T-helper 17 cell (primary cell): ENCODE measurements at places on chromosomes 16 and 17.

DNA sequence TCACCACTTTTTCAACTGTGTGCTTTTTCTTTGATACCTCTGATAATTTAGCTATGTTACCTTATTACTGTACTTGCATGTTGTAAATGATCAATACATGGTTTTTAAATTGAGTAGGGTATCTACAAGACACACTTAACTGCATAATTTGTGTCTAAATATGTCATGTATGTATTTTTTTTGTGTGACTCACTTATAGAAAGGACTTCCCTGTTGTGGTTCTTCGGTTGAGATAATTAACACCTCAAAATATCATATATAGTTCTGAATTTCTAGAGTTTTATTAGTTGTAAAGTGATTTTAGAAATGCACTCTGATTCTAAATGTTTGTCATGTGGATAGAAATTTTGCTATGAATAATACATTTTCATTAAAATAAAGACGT, 14.5 kb upstream of the KRT222 start:
- DNase-seq = no peak

GRCh38 chr16:57091200-57091974, 996 bp upstream of the CPNE2 start:
- no peak for DNase-seq

DNA sequence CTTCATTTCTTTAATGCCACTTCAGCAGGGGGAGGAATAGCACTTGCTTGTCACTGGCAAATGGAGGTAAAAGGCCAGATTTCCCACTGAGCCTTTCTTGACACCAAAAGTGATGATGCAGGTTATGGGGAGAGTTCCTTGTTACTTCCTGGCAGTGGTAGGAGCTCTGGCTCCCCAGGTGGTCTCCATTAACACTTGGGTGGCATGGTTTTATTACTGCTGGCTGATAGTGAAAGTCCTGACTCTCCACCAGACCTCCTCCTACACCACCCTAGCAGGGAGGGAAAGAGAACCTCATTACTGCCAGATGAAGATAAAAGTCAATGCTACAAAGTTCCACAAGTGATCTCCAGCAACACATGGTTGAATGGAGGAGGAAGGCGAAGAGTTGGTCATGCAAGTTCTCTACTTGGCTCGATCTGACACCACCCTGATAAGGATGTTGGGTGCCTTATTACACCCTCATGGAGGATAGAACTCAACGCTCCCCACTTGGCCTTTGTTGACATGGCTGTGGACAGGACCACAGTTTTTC, 152.7 kb upstream of the GNAO1 start:
- DNase-seq = no peak

GRCh38 chr17:16251043-16251442, 34.0 kb downstream of the PIGL start:
- no peak for DNase-seq

GRCh38 chr16:68626557-68626956, 18.6 kb upstream of the CDH3 start:
- no peak for DNase-seq

- DNase-seq = no peak
Measured at GRCh38 chr16:85276721-85277120, 164.4 kb upstream of the CIBAR2 start.

- peak; percentile 60 for DNase-seq
Measured at GRCh38 chr16:84062734-84063640, 20.4 kb upstream of the SLC38A8 start.

- no peak for DNase-seq
Measured at GRCh38 chr17:72362376-72363088, 241.7 kb downstream of the SOX9 start.
